ENCODE measurements at places on chromosomes 6 and 20.

GRCh38 chr20:34213213-34213612 is 28.0 kb upstream of the ASIP start:
- DNase-seq, result no peak

DNA sequence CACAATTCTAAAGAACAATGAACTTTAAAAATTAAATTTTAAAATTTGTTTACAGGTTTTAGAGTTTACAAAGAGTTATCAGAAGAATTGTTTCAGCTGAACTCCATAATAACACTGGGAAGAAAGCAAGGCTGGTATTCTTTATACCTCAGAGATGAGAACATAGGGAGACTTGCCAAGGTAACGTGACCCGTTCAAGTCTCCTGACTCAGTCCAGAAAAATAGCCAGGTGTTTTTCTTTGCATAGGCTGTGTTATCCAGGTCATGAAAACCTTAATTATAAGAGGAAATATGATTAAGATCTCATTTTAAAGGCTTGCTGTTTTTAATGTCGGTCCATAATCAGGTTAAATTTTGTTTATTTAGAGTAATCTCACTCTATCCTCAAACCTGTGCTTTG is 8.5 kb upstream of the C6orf141 start:
- DNase-seq, result peak; percentile 5

DNA sequence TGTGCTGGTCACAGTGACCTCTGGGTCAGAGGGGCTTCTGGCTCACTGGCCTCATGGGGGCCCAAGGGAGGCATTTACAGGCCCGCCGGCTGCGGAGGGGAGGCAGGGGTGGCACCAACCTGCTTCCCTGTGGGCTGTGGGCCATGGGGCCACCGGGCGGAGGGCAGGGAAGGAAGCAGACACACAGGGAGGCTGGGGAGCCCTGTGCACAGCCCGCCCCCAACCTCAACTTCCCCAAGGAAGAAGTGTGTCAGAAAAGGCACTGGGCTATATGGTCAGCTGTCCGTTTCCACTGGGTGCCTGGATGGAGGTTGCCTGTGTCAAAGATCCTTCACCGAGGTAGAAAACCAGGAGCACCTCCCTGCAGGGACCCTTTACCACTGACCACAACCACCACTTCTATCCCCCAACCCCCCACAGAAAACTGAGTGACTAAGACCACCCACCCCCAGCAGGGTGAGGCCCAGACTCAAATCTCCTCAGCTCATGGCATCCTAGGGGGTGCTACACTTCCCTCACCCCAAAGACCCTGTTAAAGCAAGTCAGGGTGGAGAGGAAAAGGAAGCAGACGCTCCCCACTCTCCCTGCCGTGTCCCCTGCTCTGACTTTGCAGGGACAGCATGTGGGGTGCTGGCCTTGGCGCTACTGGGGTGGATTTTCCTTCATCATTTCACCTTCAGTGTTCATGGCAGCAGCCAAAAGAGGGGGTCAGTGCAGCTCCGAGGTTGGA is 5.6 kb downstream of the CST3 start:
- DNase-seq, result no peak

DNA sequence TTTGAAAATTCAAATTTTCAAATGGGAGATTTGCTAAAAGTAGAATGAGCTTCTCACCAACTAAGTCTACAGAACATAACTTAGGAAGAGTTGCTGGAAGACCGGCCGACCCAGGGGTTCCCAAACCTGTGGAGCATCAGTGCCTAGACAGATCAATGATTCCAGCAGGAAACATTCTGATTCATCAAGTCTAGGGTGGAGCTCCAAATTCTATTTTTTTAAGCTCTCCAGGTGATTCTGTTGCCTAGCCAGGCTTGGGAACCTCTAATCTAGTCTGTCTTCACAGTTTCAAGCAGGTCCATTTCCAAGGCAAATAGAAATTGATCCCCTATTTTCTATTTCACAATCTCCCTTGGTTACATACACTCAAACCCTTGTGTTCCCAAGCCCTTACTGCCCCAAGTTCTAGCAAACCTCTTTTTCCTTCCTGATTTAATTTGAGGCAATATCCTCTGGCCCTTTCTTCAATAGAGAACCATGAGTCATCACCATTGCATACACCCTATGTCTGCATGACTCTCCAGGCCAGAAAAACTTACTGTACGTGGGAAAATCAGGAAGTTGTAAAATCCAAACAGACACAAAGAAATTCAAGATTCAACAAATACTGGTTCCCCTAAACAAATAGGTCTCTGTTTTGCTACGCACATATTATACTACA is 8.9 kb downstream of the ATXN1 start:
- peak; percentile 91 for DNase-seq

- no peak for DNase-seq
Measured at GRCh38 chr6:9370480-9370879, 935.1 kb upstream of the SLC35B3 start.

DNA sequence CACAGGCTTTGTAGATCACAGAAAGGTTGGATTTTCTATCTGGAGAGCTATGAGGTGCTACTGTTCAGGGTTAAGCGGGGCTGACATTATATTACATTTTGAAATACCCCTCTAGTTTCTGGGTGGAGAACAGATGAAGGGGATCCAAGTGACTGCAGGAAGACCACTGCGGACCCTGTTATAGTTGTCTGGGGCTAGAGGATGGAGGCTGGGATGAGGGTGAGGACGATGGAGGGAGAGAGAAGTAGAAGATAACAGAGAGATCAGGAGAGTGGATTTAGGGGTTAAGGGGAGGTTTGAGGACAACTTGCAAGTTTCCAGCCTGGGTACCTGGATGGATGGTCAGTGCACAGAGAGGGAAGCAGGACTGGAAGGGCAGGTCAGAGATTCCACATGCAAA is 43.5 kb upstream of the TGM2 start:
- no peak for DNase-seq

GRCh38 chr6:123658848-123659247 is 22.1 kb upstream of the TRDN start:
- DNase-seq, result no peak

DNA sequence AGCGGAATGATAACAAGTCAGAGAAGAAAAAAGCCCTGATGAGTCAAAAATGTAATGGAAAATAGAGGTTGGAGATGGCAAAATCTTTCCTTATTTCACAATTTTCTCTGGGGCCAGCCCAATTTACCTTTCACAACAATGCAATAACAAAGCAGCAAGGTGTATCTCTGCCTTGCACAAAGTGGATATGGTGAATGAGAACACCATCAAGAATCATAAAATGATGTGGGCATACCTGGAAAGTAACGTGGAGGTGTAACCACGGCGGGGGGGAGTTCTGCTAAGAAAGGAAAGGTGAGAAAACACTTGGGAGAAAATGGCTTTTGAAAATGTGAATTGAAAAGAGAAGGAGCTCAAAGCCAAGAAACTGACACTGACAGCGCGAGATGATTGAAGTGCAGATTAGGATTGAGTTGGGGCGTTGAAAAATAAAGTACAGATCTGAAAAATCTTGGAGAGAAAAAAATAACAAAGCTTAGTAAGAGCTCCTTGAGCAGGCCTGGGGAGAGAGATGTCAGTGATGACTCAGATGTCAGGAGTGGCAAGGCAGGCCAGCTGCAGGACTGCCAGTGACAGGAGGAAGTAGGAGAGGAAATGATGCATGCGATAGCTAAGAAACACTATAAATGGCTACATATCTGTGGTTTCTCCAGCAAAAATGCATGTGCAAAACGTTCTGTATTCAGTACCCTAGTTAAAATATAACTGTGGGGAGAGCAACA is 26.2 kb downstream of the ARHGAP18 start:
- DNase-seq, result peak; percentile 99
